GM19239 (cell line): ENCODE measurements at places on chromosomes 12 and 14.

DNA sequence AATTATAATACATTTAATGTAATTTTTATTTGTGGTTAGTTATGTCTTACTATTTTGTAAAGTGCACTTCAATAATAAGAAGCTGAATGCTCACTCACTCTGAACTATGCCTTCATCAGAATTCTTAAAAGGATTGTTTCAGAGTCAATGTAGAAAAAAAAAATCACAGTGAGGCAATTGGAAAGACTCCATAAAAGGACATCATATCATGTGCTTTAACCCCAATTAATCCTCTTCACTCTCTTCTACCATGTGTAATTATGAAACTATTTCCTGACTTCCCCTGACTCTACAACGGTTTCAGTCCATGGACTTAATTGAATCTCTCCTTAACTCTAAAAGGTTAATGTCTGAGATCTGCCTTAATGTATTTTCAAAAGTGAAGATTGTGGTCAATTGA, 250.4 kb upstream of the ALG10 start:
- DNase-seq = no peak

DNA sequence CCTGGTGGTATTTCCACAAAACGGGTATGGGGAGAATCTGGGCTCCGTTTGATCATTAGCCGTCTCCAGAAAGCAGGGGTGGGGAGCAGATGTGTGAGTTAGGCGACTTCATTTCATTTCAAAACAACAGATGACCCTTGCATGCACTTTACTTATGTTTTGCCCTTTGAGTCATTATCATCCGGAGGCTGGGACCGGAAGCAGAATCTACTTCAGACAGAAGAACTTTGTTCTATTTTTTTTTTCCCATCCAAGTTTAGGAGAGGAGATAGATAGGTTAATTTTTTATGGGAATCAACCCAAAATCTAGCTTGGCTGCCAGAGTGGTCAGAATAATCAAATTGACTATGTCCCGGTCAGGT, 31.3 kb upstream of the CMAS start:
- DNase-seq = no peak

- no peak for DNase-seq
Observed at GRCh38 chr14:41925409-41925808, 318.7 kb downstream of the LRFN5 start.

DNA sequence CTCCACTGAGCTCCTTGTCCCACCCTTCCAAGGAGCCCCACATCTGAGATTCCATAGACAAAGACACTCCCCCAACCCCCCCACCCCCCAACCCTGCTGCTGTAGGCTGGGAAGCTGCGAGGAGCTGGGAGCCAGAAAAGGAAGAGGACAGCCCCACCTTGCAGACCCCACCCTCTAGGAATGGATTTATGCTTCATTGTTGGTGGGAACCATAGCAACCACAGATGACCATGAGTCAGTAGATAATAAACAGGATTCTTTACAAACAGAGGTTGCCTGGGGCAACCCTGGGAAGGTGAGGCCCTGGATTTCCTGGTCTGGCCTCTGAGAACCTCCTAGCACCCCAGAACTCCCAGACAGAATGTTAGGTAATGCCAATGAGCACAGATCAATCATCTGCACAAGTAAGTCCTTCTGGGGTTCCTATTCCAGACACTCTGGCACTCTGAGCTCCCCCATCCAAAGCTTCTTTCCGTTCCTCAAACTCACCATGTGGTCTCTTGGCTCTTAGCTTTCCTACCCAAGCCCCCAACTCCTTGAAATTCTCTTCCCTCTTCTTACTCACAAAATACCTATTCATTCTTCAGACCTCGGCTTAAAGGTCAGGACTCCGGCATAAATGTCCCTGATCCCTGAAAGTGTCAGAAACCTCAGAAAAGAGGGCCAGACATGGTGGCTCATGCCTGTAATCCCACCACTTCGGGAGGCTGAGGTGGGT, 15.2 kb upstream of the PLEKHG6 start:
- no peak for DNase-seq

DNA sequence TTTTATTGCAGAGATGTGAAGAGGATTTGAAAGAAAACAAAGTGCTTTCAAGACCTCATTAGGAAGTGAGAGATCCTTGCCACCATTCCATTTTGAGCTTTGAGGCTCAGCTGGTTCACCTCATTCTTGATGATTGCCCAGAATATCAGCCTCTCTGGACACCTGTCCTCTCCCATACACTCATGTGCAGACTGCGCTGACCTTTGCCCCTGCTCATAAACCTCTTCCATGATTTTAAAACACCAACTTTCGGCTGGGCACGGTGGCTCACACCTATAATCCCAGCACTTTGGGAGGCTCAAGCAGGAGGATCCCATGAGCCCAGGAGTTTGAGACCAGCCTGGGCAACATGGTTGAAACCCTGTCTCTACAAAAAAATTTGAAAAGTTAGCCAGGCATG, 8.9 kb downstream of the COX14 start:
- DNase-seq = no peak

DNA sequence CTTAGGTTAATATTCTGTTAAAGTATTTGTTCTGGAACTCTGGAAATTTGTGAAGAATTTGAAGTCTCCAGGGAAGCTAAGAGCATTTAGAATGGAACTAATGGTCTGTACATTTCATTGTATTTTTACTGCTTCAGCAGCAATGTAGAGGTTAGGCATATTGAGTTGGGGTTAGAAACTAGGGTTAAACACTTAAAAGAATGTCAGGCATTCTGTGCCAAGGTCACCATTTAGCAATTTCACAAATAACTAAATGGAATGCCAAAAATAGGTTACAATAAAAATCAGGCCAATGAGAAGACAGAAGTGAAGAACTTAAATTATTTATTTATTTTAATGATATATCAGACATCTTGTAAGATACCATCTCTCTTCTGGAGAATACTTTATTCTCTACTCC, 210.8 kb downstream of the C12orf50 start:
- no peak for DNase-seq

- DNase-seq = no peak
Observed at GRCh38 chr12:77072833-77073495, 7.6 kb upstream of the E2F7 start.
